Retinal pigment epithelial cell (primary cell): ENCODE measurements at places on chromosomes 12 and 14.

GRCh38 chr12:94457311-94457710 lies 2.4 kb downstream of the CEP83 start:
- DNase-seq, result no peak

DNA sequence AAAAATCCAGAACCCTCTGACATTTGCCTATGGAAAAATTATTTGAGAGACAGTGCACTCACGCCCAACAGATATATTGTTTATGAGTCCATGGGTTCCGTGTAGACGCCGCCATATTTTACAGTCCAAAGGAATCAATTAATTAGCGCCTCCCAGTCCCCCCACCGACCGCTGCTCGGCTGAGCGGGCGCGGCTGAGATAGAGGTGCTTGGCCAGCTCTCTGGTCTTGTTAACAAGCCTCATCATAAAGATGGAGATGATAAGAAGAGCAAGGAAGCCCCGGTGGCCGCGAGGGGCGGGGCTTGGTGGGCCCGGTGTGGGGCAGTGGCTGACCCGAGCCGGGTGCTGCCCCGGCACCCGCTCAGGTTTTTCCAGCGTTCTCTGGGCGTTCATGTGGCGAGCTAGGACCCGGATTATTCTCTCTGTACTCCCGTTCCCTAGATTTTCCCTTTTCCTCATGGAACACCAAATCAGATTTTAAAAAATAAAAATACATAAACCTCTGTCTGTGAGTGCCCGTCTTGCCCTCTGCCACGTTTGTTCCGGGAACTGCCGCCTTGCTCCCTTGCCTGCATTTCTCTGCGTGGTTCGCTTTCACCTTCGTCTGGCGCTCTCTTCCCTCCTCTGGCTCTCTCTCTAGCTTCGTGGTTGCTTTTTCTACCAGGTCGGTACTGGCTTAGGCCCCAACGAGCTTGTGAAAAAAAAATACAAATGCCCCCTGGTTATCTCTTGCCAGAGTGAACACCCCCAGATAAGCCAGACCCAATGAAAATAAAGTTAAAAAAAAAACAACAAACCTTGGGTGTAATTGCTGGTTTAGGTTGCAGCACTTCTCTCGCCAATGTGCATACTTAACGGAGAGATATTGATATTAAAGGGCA lies 9.0 kb downstream of the HOXC12 start:
- no peak for DNase-seq

DNA sequence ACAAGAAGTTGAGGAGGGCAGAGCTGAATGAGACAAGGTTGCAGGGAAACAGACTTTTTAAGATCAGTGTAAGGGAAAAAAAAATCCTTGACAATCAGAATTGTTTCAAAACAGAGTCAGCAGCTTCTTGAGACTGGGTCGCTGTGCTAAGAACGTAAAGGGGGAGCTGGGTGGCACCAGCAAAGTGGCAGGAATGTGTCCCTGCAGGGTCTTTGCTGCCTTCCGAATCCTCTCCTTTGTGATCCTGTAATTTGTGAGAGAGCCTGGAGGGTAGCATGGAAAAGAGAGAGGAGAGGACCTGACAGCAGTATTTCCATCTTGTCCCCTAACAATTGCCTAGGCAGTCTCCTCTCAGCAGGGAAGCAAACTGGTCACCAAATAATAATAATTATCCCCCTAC lies 472.8 kb downstream of the RGS6 start:
- DNase-seq, result no peak

- no peak for DNase-seq
These were observed 5.9 kb downstream of the RIMBP2 start for GRCh38 chr12:130709971-130710732.

DNA sequence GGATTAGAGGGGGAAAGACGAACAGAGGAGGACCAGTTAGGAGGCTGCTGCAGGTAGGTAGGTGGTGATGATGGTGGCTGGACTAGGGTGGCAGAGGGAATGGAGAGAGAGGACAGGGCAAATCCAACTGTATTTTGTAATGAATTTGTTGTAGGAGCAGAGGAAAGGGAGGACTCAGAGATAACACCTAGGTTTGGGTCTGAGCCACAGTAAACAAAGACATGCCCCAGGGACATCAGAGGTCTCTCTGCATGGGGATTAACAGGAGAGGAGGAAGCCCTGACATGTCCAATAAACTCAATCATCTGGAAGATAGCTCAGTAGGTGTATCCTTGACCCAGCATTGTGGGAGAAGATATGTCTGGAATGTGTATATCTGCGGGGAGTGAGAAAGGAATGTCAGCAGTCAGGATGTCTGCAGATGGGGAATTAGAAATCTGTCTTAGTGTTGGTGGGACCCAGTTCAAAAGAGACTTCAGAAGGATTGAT lies 4.7 kb upstream of the SLC48A1 start:
- DNase-seq, result no peak

DNA sequence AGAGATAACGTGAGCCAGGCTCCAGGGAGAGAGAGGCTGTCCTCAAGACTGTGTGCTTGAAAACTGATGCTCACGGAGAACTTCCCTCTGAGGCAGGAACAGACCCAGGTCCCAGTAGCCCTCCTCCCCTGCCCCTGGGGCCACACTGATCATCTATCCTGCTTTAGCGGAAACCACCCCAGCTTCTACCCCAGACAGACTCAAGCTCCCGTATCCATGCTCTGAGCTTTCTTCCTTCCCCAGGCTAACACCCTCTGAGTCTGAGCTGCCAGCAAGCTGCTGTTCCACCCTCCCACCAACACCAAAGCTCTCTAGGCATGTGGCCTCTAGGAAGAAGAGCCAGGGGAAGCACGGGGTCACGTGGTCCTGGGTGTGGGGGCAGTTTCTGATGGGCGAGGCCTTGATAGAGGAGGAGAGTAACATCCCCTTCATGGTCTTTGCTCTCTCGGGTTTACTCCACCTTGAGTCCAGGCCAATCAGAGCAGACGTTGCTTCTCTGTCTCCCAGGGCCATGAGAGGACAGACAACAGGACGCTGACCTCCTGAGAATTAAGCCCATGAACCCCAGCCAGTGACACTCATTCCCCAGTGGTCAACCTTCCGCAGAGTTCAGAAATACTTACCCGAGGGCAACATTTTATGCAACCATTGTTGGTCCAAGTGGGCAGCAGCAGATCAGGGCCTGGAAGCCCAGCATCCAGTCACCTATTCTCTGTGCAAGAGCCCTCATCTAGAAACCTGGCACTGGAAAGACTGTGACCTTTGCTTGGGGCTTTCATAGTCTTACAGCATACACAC lies 1.4 kb downstream of the PCK2 start:
- DNase-seq, result no peak

- no peak for DNase-seq
These were observed 567.9 kb downstream of the MED13L start for GRCh38 chr12:115709540-115710011.

DNA sequence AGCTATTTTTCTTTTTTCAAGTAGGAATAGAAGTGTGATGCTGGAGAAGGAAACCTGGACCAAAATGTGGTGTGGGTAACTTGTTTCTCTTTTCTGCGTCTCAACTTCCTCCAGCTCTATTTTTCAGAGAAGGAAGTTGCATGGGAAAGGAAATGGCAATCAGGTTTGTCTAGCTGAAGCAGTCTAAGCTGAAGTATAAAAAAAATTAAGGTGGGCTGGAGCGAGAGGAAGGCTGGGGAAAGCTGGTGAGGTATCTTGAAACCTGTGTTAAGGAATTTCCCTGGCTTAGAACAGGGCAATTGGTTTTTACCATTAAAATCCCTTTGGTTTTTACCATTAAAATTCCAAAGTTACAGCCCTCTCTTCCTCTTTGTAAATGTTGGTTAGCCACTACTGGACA lies 34.2 kb upstream of the NINJ2 start:
- DNase-seq, result no peak

- no peak for DNase-seq
These were observed 117.0 kb upstream of the CCDC198 start for GRCh38 chr14:57610631-57611030.

- no peak for DNase-seq
These were observed 60.5 kb downstream of the PTPRQ start for GRCh38 chr12:80504389-80505163.

GRCh38 chr12:27246774-27247173 lies 2.7 kb downstream of the STK38L start:
- DNase-seq, result no peak

DNA sequence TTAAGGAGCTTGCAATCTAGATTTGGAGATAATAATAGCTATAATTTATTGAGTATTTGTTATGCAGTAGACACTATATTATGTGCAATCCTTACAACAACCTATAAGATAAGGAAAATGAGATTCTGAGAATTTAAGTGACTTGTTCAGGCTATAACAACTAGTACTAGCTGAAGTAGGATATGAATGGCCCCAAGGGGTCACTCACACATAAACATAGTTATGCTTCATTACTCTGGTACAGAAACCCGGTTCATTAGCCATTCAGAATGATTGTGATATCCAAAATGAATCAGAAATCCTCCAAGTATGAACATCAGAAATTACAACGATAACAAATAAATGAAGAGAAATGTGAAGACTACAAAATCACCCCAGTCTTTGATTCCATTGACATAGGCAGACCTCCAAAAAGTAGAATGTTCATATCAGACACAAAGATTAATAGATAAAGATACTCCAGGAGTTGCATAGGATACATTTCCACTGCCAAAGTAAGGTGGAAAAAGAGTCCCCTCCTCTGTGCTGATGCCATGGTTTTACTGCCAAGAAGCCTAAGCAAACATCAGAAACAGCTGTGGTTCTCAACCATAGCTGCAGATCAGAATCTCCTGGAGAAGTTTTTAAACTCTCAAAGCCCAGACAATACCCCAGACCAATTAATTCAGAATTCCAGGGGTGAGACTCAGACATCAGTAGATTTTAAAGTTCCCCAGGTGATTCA lies 8.6 kb upstream of the NID2 start:
- no peak for DNase-seq

DNA sequence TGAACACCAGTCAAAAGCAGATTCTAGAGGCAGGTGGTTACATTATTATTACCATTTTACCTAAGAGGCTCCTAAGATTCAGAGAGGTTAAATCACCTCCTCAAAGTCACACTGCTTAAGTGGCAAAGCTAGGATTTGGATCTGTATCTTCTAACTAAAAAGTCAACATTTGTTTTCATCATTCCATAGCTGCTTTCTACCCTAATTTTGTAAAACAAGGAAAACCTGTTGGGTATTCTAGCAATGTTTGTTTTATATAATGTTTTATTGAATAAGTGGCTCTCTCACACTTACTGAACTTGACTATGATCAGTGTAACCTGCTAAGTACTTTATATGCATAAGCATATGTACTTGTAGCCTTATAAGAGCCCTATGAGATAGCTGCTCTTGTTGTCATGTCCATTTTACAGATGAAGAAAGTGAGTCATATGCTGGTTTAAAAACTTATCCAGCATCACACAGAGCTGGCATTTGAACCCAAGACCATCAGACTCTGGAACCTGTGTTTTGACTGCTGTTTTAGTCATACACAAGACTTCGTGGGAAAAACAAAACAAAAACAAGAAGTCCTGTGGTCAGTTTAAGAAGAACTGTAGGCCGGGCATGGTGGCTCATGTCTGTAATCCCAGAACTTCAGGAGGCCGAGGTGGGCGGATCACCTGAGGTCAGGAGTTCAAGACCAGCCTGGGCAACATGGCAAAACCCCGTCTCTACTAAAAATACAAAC lies 31.7 kb upstream of the EVL start:
- no peak for DNase-seq

DNA sequence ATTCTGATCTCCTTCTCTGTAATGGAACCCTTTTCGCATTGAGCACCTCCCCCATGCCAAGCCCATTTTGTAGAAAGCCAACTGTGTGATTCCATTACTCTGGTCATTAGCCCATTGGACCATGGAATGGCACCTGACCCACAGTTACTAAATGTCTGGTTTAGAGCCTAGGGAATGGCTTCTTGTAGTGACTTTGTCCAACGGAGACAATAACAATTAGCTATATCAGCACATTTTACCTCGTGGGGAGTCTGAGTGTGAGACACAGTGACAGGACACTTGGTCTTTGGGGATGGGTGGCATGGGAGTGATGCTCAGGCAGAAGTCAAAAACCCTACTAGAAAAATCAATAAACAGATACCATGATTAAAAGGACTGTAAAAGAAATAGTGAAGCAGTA lies 10.4 kb downstream of the SLC10A1 start:
- no peak for DNase-seq
